ENCODE measurements at places on chromosomes 7 and 10.
A peak's percentile ranks its signal among the peaks of the same experiment; 100 is the strongest.

GRCh38 chr10:81838950-81839349, 36.0 kb upstream of the NRG3 start:
- DNase-seq = no peak

- DNase-seq = peak; percentile 47
Observed at GRCh38 chr10:13347043-13347499, 1.0 kb downstream of the SEPHS1 start.

GRCh38 chr7:33736521-33737221, 168.7 kb upstream of the BMPER start:
- DNase-seq = no peak

DNA sequence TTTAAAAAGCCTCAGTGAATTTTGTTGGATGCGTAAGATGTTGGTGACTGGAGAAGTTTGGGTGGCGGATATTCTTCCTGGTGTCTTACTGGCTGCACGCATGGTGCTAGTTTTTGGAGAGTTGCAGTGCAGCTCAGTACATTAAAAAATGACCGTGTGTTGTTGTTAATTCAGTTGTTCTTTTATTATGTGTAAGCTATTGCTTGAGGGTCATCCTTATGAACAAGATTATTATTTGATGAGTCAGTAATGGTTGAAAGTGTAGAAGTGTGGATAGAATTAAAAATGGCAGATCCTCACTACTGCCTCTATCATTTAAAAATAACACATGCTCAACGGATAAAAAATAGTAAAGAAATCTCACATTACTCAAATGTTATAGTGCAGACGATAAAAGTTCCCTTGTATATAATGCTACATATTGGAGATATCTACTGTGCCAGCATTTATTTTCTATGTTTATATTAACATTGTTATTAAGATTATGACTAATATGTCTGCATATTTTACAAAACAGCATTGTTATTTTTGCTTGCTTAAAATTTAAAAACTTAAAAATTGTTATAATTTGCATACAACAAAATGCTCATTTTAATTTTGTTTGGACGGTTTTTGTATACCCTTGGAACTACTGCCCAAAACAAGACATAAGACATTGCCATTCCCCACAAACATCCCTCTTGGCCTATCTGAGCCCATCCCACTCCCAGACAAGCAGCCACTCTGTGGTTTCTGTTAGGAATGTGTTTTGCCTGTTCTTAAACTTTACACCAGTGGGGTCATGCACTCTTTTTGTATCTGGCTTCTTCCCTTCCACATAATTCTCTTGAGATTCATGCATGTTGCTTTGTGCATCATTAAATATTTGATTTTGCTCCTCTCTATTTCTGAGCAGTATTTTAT, 142.0 kb downstream of the DOCK1 start:
- no peak for DNase-seq

DNA sequence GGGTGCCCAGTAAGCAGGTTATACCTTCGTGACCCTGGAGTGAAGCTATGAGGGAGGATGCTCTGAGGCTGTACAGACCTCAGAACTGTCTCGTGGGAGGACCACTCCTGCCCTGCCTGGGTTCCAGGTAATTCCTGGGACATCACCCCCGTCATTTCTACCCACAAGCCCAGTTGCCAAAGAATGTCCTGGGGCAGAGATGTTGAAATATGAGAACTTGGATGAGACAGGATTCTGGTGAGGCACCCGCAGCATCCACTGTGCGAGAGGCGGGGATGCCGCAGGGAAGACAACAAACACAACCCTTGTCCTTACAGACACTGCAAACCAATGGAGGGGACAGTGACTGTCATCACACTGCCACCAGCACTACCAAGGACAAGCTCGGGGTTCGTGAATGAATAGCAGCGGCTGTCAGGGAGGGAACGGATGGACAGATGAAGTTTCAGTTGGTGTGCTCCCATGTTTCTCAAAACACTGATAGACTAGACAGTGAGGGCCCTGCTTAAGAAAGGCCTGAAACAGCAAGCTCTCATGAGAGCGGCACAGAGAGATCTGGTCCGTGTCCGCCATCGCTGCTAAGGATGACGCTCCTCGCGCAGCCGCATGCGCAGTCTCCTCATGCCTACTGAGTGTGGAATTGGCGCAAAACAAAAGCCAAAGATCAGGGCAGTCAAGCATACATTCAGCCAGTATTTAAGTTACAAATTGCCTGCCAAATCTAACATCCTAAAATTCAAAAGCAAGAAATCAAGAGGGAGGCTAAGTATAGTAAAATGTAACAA, 82.0 kb upstream of the RHEB start:
- no peak for DNase-seq

DNA sequence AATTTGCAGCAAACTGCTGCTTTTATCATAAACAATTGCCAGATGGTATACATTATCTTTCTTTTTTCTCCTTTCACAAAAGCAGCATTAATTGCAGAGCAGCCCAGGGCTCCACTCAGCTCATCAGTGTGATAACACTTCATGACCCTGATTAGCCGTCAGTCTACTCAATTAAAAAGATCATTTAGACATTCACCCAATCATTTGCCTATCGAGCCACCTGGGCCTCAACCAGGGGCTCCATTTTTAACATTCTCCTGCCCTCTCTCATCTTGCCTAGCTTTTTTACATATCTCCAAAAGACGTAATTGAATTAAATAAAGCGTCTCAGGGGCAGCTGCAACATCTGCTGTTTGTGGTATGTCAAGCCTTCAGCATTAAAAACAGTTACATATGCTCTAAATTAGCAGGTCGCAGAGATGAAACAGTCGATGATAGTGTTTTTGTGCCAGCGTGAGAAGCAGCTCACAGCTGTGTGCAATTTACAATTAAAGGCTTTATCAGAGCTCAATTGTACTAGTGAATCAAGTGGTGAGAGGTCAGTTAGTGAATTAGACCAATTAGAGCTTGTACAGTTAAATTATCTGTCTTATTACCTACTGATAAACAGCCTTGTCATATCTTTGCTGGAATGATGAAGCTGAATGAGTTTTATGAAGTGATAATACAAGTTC, 522.5 kb downstream of the ETV1 start:
- DNase-seq = no peak

DNA sequence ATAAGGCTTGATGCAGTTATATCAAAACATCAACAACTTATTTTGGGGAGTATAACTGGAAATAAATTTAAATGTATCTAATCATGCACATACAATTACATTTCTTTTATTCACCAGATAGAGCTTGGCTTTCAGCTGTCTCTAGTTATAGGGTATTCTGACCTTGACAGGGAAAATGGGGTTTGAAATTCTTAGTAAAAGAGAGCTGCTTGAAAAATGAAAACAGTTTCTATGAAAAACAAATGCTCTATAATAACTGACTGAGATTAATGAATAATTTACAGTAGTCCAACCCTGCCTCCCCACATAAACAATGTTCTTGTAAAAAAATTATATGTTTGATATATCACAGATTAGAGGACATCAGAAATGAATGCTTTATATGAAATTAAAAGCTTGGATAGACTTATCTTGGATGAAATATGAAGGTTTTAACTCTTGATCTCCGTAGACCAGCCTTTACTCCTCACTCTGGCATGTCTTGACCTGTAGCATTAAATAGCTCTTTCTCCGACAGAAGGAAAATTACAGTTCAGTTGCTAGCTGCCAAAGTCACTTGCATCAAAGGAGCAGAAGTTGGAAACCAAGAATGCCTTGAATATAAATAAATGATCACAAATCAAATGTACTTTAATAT, 32.1 kb downstream of the VWC2 start:
- DNase-seq = no peak

DNA sequence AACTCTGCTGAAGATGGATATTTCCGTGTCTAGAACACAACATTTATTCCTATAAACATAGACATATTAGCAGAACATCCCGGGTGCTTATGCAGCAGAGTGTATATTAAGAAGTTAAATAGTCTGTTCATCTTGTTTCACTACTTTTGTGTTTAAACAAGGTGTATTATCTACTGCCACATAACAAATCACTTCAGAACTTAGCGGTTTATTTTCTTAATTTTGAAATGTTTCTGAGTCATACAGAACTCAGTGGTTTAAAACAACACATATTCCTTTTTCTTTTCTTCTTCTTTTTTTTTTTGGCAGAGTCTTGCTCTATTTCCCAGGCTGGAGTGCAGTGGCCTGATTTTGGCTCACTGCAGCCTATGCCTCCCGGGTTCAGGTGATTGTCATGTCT, 25.8 kb downstream of the DENND10 start:
- no peak for DNase-seq

- DNase-seq = no peak
Observed at GRCh38 chr7:133102276-133103060, 20.6 kb upstream of the CHCHD3 start.

DNA sequence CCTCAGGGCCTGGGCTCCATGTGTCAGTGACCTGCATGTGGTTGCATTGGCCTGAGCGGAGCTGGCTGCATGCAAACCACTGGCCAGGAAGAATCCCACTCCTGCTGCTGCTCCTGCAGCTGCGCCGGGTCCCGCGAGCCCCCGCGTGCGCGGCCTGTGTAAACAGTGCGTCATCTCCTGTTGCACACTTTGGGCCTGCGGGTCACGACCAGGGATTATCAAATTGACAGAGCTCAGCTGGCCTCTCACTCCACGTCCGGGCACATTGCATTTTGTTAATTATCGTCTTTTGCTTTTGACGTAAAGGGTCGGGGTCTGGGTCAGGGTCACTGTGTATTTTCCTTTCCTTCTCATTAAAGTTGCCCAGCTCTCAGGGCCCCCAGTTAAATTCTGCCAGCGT, 132.6 kb downstream of the RGS10 start:
- DNase-seq = no peak

DNA sequence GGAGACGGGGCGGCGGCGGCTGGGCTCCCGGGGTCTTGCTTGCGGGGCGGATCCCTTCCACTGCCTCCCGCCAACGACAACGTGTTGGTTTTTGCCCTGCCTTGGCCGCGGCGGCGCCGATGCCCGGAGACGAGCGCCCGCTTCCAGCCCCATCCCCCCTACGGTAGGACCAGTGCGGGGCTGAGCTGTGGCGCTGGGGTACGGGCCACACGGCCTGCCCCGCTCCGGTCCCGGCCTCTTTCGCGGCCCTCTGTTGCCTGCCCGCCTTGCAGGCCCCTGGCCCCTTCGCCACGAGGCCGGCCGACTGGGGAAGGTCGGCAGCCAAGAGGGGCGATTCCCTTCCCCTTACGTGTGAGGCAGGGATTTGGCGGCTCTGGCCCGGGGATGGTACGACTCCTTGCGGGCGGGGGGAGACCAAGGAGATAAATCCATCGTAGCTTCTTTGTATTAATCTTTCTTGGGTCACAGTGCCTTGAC, 488 bp downstream of the EIF4H start:
- peak; percentile 32 for DNase-seq

- DNase-seq = peak; percentile 33
Observed at GRCh38 chr7:132393789-132394261, 182.4 kb downstream of the PLXNA4 start.

- DNase-seq = no peak
Observed at GRCh38 chr10:124601431-124602120, 140.0 kb downstream of the LHPP start.

- no peak for DNase-seq
Observed at GRCh38 chr10:123999261-123999660, 94.1 kb downstream of the CHST15 start.

DNA sequence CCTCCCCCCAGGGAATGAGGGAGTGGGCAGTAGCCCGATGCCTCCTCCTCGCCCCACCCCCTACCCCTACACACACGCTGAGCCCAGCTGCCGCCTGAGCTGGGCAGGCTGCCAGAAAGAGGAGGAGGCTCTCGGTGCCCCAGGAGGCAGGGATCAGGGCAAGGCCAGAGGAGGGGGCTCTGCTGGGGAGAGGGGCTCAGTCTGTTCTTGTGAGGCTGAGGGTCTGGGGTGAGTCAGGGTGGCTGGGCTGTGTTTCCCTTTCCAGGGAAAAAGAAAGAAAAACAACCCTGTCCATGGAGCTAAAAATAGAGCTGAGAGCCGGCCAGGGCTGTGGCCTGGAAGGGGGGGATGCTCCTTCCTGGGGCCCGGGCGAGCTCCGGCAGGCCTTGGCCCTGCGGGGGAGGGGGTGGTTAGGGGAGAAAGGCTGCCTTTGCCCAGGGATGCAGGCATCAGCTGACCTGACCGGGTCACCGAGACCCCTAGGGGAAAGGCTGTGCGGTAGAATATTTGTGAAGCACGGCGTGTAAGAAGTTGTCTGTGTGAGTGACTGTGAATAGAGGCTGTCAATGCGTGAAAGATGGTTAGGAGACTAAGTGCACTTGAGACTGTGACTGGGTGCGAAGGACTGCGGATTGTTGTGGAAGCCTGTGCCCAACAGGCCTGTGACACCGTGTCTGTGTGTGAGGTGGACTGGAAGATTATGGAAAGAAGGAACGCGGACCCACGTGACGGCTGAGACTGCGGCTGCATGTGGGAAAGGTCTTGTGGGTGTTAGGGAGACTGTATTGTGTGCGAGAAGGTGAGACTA, 1.2 kb upstream of the LZTS2 start:
- peak; percentile 98 for DNase-seq

GRCh38 chr10:111481261-111481826, 404.5 kb downstream of the ADRA2A start:
- no peak for DNase-seq

- no peak for DNase-seq
Observed at GRCh38 chr10:12807096-12807755, 194.3 kb downstream of the CCDC3 start.

DNA sequence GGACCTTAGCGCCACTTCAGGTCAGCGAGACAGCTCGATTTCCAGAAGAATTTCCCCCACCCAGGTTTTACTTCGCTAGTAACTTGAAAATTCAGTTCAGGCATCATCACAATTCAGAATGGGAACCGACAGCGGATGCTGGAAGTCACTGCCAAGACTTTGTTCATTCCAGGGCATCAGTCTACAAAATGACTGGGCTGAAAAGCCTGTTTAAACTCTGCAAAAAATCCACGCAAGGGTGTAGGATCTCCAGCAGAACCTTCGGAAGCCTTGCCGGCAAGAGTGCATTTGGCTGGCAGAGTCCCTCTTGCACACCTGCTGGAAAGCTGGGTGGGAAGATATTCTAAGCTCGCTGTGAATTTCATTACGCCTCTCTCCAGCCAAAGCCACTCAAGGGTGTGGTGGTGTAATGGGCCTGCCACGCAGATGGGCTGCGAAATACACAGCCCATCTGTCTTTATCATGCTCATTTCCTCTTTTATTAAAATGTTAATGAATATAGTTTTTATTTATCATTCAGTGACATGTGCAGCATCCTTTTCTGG, 672.0 kb upstream of the FOXK1 start:
- no peak for DNase-seq

DNA sequence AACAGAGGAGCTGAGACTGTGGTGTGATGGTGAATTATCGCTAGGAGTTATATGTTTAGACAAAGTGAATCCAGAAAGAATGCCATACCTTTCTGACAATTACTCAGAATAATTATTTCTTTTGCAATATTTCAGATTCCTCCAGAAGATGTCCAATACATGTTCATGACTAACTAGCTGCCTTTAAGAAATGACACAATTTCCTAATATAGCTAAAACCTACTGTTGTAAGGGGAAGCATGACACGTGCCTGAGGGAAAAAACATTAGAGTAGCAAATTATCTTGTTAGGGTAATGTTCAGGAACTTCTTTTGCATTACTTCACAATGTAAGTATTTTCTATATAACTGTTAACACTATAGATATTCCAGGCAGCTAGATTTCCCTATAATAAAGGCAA, 150.3 kb downstream of the COL28A1 start:
- DNase-seq = no peak

- peak; percentile 13 for DNase-seq
Observed at GRCh38 chr10:4810092-4810491, 15.9 kb upstream of the AKR1E2 start.

- peak; percentile 64 for DNase-seq
Observed at GRCh38 chr7:114085592-114086501, 167.0 kb upstream of the PPP1R3A start.

All from globus pallidus (tissue), 1 donor.